ENCODE measurements at places on chromosomes 12 and 14.

DNA sequence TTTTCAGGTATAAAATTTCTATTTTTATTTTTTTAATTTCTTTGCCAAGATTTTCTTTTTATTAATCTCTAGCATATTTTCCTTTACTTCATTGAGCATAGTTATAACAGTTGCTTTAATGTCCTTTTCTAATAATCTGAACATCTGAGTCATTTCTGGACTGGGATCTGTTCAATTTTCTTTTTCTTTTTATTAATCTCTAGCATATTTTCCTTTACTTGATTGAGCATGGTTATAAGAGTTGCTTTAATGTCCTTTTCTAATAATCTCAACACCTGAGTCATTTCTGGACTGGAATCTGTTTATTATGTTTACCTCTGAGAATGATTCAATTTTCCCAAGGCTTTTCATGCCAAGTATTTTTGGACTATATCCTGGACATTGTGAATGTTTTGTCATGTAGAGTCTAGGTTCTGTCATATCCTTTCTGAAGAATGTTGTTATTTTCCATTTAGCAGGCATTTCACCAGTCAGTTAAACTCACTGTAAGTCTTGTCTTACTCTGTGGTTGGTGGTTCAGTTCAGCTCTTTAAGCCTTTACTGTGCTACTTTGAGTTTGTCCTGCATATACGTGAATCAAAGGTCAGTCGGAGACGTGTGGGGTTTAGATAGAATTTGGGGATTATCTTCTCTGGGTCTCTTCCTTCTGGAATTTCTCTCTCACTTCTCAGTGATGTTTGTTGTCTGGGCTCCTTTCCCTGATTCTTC lies 20.3 kb downstream of the TTC6 start:
- no peak for DNase-seq

DNA sequence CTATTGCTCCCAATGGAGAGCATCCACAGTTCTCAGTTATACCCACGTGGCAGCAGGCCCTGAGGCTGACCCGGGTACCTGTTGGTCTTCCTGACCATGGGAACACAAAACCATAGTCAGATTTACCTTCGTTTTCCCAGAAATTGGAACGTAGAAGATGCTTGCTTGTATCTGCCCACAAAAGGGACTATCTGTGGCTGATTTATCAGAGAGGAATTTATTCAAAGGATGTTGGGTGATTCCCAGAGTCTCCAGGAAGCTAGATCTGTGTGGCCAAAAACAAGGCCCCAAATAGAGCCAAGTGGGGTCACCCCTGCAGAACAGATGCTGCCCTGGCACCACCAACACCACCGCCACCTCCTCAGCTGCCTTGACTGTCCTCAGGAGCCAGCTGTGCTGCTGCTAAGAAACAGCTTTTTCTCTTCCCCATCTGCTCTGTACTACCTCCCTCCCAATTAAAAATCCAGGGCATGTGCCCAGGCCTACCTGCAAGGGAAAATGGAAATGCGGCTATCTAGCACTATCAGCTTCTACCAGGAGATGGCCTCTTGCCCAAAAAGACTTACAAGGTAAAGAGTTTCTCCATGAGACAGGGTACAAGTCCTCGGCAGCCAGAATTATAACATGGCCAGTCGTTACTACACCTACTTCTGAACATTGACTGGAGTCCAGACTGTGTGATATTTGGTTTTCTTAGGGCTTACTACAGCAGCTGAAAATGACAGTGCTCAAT lies 128.6 kb upstream of the PLEKHG7 start:
- DNase-seq: no peak

GRCh38 chr14:24167469-24168114 lies 4.3 kb upstream of the REC8 start:
- no peak for DNase-seq

- no peak for DNase-seq
These were observed 188.5 kb downstream of the ZFP36L1 start for GRCh38 chr14:68604361-68604730.

DNA sequence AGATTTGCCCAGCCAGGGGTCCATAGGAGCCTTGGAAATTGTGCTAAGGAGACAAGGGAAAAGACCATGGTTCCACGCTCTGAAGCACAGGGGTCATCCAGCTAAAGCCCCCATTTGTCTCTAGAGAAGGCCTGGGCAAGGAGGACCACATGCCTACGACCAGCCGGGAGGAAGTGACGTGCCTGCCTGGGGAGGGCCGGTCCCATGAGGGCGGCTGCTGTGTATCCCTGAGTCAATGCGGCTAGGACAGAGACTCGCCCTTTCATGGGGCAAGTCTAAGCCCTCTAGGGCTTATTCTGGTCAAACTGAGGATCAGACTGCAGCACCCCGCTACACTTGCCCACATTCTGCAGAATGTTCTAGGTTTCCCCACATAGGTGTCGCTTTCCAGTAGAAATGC lies 20.6 kb upstream of the RIN3 start:
- no peak for DNase-seq

GRCh38 chr12:93033948-93034347 lies 104.9 kb upstream of the EEA1 start:
- DNase-seq: no peak

DNA sequence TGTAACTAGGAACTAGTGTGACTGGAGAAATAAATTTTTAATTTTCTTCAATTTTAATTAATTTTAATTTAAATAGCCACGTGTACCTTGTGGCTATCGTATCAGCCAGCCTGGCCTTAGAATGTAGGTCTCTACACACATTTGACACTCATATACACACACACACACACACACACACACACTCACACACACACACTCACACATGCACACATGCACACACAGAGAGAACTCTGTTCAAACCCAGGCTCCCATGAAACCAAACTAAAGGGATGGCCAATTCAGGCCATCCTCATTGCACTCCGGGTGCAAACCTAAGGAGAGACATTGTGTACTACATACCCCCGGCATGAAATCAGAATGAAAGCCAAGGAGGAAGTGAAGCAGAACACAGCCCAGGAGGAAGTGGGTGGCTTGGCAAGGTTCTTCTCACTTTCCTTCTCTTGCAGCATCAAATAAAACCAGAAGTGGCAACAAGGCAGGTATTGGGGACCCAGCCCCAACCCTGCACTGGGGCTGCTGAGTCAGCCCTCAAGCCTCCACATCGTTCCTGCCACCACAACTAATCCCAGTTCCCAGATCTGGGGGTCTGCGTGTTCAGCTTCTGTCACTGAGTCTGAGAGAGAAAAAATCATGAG lies 26.2 kb upstream of the CHPT1 start:
- DNase-seq: no peak

DNA sequence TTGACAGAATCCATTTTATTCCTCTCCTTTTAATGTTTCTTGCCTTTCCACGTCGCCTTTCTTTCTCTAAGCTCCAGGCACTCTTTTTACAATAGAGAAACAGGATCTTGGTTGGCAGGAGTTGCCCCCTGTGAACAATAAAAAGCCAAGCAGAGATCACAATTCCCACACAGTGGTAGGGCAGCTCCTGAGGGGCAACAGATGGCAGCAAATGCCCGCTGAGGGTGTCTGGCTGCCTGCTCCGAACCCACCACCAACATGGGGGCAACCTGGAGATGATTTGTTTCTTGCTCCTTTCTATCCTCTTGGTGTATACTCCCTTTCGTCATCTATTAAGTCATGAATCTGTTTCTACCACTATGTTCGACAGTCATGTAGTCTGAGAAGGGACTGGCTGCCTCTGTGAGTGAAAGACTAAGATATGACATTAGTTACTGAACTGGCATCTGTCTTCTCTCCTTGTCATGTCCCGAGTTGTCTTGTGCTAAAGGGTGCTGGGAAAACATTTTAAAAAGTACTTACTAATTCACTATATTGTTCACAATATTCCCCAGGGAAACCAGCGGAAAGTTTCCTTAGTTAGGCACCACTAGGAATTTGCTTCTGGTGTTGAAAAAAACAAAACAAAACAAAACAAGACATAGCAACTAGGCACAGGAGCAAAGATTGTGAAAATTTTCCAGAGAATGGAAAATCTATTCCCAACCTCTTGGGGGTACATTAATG lies 170.1 kb downstream of the STXBP6 start:
- no peak for DNase-seq

DNA sequence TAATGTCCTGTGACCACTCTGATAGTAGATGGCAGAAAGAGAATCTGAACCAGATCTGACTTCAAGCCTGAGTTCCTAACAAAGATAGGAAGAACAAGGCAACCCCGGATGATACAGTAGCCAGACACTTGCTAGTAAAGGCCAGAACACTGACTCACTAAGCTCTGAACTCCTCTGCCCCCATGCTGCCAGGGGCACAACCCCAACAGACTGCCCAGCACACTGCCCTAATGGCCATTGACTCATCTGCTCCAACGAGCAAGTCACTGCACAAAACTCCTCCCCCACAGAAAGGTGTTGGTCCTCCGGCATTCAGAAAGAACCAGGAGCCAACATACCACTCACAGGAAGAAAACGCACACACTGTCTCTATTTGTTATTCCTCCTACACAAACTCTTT lies 179.6 kb upstream of the NUDT4 start:
- no peak for DNase-seq

DNA sequence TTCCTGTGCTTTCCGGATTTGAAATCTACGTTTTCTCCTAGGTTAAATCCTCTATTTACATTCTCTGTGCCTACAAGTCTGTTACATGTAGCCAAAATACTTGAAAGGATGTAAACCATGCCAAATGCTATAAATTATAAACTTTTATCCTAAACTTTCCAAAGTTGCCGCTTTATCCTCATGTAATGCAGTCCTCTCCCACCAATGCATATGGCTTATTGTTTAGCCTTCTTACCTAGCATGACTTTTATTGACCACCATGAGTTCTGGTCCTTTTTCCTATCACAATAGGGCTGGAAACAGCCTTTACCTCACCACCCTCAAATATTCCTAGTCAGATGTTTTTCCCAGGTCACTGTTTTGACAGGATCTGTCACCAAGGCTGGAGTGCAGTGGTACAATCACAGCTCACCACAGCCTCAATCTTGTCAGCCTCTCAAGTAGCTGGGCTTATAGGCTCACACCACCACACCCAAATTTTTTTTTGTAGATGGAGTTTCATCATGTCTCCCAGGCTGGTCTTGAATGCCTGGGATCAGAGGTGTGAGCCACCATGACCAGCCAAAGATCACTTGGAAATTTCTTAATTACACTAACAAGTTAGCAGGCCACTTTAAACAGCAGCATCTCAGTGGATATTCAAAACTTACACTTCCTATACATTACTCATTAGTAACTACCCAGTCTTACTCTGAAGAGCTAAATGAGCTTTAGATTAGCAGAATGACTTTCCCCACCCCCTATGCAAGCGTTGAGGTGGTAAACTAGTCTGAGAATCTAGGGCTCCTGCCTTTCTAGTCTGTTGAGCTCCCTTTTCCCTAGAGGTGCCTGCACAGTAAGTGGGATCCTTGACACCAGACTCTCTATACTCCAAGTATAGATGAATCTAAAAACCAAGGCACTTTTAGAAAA lies 4.1 kb downstream of the TUBA1B start:
- DNase-seq: no peak

DNA sequence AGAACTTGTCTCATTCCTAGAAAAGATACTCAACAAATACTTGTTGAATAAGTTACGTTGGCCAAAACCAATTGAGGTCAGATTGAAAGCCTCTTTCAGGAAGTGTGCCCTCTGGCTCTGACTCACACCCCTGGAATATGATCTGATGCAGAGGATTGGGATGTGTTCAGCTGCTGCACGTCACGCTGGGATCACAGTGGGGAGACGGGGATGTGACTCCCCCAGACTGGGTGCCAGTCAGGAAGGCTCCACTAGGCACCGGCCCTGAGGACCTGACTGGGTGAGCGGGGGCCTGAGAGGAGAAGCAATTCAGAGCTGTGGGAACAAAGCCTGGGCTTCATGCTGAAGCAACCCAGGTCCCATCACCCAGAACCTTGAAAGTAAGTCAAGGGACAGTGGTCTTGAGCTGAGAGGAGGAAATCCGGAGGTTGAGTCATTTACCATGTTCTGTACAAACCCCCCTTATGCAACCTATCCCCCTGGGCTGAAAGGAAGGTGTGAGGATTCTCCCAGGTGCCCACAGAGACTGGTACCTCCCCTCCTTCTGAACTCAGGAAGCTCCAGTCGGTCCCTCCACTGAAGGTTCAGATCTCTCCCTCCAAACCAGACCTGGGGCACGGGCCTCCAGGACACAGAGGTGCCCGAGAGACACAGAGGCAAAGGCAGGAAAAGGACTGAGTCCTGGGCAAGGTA lies 3.9 kb downstream of the CEBPE start:
- no peak for DNase-seq

GRCh38 chr14:91264151-91265150 lies 19.9 kb upstream of the GPR68 start:
- no peak for DNase-seq

DNA sequence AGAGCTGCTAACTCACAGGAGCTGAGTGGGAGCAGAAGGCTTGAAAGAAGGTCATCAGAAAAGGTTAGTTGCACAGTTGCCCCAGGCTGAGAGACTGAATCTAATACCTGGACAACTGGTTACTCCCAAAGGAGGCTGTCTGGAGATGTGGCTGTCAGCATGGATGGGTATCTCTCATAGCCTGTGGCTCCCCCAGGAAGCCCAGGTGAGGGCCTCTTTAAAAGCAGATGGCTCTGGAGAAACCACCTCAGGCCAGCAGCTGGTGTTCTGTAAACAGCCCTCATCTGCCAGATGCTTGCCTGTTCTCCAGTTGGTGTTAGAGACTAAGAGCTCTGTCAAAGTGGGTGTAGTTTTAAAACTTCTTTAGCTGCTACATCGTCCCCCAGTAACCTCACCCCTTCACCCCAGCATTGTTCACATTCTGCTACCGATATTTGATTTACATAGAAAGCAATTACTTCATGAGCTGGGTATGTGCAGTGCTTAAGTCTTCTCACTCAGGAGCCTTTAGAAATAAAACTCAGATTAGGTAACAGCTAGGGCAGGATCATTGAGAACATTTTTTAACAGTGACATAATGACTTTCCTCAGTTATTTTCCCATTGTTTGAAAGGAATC lies 25.8 kb downstream of the DACT1 start:
- DNase-seq: no peak

- DNase-seq: no peak
These were observed 21.2 kb upstream of the DLGAP5 start for GRCh38 chr14:55212634-55213033.

DNA sequence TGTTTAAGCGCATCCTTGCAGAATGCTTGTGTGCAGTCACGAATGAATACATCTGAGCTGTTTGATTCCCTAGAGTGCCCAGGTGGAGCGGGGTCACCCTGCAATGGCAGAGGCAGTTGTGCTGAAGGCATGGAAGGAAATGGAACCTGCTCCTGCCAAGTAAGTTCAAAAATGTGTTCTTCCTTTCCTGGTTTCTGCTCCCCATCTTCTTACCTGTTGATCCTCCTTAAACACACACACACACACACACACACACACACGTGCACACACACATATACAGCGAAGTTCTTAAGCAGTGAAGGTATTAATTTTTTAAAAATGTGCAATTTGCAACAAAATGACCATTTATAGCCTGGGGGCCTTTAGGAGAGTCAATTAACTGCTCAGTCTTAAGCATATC lies 33.3 kb downstream of the STAB2 start:
- no peak for DNase-seq
